ENCODE measurements at places on chromosomes 1 and 21.
A peak's percentile ranks its signal among the peaks of the same experiment; 100 is the strongest.

DNA sequence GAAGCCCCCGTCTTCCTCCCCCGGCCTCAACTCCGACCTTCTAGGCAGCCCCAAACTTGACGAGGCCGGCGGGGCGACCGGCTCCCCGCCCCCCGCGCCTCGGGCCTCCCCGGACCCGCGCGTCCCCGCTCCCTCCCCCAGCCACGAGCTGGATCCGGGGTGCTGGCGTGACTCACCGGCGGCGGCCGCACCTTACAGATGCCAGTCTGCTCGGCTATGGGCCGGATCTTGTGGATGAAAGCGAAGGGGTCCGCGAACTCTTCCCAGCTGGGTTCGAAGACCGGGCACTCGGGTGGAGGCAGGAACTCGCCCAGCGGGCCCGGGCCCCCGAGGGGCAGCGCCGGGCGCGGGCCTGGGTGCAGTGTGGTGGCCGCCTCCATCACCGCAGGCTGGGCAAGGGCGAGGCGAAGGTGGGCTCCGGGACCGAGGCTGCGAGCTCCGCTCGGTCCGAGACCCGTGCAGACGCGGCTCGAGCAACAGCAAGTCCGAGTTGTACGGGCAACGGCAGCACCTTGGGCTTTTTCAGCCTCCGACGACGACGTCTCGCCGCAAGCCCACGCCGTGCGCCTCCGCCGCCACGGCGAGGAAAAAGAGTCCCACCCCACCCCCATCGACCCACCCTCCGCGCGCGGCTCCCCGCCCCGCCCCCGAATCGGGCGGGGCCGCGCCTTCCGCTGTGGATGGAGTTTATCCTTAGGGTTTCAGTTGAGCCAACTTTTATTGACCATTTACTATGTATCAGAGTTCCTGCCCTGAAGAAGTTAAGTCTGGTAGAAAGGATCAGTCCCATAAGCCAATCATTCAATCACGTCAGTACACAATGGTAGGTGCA is at the start of gene KDM5B:
Gene KDM5B (minus strand): TSS at position 496 of the 832 bp plus-strand sequence. CDS start 116 bp downstream, at position 380.
- peak; percentile 26 for DNase-seq

DNA sequence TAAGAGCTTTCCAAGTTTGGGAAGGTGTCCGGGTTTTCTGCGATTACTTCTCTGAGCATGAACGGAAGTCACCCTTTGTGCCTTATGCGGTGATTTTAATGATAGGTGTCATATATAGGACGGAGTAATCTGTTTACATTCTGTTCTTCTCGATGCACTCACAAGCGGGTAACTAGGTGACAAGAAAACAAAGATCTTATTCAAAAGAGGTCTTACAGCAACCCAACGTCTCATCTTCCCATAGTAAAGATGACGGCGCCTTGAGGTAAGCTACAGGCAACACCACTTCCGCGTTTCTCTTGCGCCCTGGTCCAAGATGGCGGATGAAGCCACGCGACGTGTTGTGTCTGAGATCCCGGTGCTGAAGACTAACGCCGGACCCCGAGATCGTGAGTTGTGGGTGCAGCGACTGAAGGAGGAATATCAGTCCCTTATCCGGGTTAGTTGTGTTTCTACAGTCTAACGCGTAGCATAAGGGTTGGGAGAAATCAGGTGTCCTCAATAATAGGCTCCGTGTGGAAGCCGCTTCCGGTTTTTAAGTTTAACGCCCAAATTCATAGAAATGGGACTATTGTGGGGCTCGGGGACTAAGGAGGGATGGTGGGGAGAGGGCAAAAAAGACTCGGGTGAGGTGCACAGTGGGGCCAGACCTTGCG is at the start of gene UFC1:
Gene UFC1 (plus strand): TSS at position 297 of the 656 bp plus-strand sequence. CDS start 20 bp downstream, at position 317.
- peak; percentile 77 for DNase-seq

DNA sequence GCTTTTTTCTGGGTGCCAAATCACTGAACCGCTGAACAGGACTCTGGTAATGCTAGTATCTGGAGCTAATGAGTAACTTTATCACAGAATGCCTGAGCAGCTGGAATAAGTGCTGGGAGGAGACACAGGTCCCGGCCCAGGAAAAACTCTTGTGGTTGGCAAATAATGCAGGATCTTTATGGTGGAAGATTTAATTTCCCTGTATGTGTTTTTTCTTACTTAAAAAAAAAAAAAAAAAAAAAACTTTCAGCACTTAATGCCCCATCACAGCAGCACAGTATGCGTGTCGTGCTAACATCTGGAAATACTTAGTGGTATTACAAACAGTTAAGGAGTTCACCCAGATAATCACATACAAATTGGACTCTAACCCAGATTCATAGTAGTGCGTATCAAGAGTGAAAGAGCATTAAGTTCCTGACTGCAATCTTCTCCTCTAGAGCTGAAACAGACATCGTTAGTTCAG is 220.7 kb downstream of the TOMM20 start:
- DNase-seq: no peak

- DNase-seq: no peak
These were observed 86.2 kb downstream of the SLC66A1 start for GRCh38 chr1:19398309-19398760.

DNA sequence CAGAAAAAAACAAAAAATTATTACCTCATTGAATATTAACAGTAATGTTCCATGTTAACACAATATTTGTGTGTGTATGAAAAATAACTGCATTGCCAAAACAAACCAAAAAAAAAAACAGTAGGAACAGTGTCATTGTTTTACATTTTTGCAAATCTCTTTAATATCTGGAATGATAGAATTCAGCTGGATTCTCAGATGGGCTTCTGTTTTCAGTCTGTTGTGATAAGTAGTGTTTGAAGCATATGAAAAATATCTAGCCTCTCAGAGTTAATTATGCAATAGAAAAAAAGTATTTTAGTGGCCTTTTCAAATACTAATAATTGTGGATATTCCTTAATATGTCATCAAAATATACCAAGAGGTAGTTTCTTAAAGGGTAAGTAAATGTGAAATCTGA is 52.9 kb upstream of the RWDD3 start:
- no peak for DNase-seq

GRCh38 chr1:89149229-89149628 is 23.3 kb upstream of the GBP2 start:
- DNase-seq: no peak

GRCh38 chr21:15272171-15272570 is 207.4 kb upstream of the NRIP1 start:
- DNase-seq: no peak

- DNase-seq: no peak
These were observed 42.5 kb downstream of the PRDM16 start for GRCh38 chr1:3111348-3112021.

DNA sequence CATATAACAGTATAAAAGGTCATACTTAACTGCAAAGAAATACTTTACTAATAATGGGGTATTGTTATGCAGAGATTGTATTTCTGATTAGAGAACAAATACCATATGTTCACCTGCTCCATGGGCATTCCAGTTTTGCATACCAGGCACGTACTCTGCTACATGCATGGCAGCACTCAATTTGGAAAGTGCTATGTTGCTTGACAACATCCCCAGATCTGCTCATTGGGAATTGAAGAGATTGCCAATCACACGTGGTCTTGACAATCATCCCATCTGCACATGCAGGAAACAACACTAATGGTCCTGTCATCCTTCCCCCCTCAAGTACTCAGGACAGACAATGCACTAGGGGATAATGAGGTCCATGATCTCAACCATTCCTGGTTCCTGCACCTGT is 63.4 kb upstream of the PDE4B start:
- DNase-seq: no peak

- no peak for DNase-seq
These were observed 5.0 kb downstream of the NDUFS2 start for GRCh38 chr1:161207173-161207572.

DNA sequence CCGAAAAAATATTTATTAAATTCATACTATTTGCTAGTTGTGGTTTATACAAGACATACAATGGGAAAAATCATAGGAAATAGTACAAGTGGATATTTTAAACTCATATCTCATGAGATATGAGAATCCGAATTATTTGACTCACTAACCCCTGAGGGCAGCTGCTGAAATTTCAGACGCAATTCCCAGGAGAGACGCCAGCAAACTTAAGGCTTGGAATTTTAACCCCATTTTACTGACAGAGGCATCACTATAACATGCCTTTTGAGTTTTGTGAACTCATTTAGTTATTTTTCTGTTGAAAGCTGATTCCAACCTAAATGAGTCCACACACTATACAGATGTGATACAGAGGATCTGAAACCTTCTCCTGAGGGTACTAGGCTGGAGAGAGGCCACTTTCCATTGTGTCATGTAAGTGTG is 5.9 kb upstream of the MROH9 start:
- peak; percentile 84 for DNase-seq

DNA sequence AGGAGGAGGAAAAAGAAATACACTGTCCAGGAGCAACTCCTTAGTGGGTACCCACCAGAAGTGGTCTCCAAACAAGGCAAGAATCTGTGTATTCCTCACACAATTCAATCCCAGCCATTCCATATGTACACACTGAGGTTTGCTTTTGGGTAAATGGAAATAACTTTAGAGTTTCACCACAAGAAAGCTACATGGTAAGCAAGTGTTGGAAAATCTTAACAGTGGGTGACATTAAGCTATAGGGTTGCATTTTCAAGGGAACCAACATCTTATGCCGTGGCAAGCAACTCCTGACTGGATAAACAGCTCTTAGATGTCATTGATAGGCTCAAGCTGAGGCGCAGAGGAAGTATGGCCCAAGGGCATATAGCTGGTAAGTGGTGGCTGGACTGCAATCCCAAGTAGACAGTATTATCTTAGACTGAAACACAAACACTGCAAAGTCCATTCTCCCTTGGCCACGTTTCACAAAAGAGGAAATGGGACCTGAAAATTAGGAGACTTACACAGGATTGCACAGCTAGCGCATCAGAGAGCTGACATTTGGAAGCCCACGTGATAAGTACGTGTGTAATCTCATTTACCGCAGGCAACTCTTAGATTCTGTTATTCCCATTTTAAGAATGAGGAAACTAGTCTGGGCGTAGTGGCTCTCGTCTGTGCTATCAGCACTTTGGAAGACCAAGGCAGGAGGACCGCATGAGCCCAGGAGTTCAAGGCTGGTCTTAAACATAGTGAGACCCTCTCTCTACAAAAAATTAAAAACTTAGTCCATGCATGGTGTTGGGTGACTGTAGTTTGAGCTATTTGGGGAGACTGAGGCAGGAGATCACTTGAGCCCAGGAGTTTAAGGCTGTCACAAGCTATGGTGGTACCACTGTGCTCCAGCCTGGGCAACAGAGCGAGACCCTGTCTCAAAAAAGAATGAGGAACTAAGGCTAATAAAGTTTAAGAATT is 4.0 kb upstream of the BRWD1 start:
- no peak for DNase-seq

DNA sequence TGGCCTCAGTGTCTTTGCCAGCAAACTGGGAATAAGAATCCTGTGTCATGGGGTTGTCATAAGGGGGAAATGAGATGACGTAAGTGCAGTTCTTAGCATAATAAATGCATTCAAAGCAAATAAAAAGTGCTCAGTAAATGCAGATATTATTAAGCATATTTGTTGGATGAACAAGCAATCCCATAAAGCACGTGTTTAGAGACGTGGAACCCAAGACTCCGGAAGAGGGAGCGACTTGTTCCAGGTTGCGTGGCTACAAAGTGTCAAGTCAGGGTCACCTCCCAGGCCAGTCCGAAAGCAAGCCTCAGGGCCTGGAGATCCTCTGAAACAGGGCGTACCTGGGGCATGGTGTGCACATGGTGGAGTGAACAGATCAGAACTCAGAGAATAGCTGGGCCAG is 58.0 kb upstream of the LAPTM5 start:
- no peak for DNase-seq

GRCh38 chr1:55720261-55720660 is 505.1 kb upstream of the USP24 start:
- no peak for DNase-seq

DNA sequence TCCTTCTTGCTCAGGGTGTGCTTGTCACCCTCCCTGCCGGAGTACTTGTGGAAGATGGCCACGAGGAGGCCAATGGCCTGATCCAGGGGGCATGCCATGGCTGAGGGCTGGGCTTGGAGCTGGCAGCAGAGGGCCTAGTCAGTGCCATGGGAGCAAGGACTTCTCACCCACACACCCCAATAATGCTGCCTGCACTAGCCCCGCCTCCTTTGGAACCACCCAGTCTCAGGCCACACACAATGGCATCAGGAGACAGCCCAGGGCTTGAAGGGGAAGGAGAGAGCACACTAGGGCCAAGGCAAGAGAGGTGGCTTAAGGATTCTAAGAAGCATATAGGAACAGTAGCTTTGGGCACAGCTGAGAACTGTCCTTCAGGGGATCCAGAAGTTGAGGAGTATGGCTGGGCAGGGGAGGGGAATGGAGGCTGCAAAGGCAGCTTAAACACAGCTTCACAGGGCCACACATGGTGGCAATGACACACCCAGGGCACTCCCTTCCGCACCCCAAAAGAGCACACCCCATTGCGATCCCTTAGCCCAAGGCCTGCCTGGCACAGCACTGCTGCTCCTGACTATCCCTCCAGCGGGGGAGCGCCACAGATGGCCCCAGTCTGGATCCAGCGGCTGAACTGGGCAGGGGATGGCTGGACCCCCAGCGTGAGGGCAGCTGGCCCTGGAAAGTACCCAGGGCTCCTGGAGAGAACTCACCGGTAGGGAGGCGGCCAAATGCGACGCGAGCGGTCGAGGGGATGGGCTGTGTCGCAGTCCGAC is at the start of gene S100A6:
Gene S100A6 (minus strand): TSS at position 750 of the 770 bp plus-strand sequence. CDS start 652 bp downstream, at position 98.
- DNase-seq: no peak

Measured in HS-27A (cell line).